ENCODE measurements at places on chromosomes 7 and 10. TPM values are rescaled to one million over a fixed set of nuclear protein-coding genes. Genes with fewer than 3 reads are reported as not detected.

The EPO gene
- total RNA-seq, result not detected

The NPY4R gene
- total RNA-seq, result not detected

The PKD1L1 gene
- total RNA-seq, result 0.83 TPM

The RNLS gene
- 4.6 TPM for total RNA-seq

The TRIM50 gene
- total RNA-seq, result not detected

The OGDH gene
- total RNA-seq, result 134 TPM

The HOXA2 gene
- not detected for total RNA-seq

The ITIH5 gene
- not detected for total RNA-seq

The ERVW-1 gene
- not detected for total RNA-seq

The MMD2 gene
- not detected for total RNA-seq

The ACBD7 gene
- total RNA-seq, result 0.77 TPM

The ZNF394 gene
- total RNA-seq, result 198 TPM

The SCD gene
- 1.5 TPM for total RNA-seq

The FAM25A gene
- total RNA-seq, result not detected

The TRIM73 gene
- total RNA-seq, result 19.4 TPM

The SPDYE11 gene
- total RNA-seq, result not detected

The CD36 gene
- total RNA-seq, result 6.8 TPM

The CUBN gene
- 3.1 TPM for total RNA-seq

The HABP2 gene
- not detected for total RNA-seq

The FAM24B gene
- total RNA-seq, result 10.7 TPM

The IL2RA gene
- 59.2 TPM for total RNA-seq

The SPDYE16 gene
- total RNA-seq, result 0.91 TPM

The TMEM139 gene
- total RNA-seq, result 0.86 TPM

The TMEM72 gene
- total RNA-seq, result not detected

The GPR26 gene
- not detected for total RNA-seq

The NXPH1 gene
- total RNA-seq, result not detected

The ADAM8 gene
- total RNA-seq, result 188 TPM

The FFAR4 gene
- total RNA-seq, result not detected

The LRMDA gene
- total RNA-seq, result not detected

The ELFN1 gene
- total RNA-seq, result not detected

The NPY4R2 gene
- total RNA-seq, result not detected

The JCAD gene
- total RNA-seq, result 0.23 TPM
